ENCODE measurements at places on chromosomes 1 and 21.

GRCh38 chr1:223221686-223222085 lies 78.6 kb upstream of the TLR5 start:
- no peak for DNase-seq

- no peak for DNase-seq
Measured at GRCh38 chr1:116737855-116738321, 16.3 kb upstream of the CD2 start.

GRCh38 chr1:197671140-197671539 lies 104.1 kb downstream of the DENND1B start:
- no peak for DNase-seq

DNA sequence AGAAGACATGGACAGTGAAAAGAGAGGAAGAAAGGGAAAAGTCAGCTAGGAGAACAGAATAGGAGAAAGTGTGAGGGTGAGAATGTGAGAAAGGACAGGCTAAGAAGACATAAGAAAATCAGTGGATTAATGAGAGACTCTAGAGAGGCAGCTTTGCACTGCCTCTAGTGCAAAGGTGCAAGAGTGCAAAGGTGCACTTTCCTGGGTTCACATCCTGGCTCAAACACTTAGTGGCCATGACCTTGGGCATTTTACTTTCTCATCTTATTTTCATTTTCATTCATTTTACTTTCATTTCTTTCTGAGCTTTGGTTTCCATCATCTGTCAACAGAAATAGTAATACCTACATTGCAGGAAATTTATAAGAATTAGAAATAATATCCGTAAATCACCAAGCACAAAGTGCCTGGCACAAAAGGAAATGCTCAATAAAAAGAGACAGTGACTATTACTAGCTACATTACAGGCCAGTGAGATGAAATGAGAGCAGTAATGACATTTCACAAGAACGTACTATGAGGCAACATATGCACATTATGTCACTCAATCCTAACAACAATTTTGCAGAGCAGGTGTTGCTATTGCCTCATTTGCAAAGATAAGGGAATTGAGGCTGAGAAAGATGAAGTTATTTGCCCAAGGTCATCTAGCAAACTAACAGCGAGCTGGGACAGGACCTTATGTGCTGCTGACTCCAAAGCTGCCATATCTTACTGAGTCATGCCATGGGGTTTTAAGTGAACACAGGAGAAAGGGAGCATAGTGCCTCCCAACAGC lies 107.0 kb upstream of the TLR5 start:
- DNase-seq: no peak

- no peak for DNase-seq
Measured at GRCh38 chr1:54376430-54377039, 29.7 kb downstream of the SSBP3 start.

DNA sequence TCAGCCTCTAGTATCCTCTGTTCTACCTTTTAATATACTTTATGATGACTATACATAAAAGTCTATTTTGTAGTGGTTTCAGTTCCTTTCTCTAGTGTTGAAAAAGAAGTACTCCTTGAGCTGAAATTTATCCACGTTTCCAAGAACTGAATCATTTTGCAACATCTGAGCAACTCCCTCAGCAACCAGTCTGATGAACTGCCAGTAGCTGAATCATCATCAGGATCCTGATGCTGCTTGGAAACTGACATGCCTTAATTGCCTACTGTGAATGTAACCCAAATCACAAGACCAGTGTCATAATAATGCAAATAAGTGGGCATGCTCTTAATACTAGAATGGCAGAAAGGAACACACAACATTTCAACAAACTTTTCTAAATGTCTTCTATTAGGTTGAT lies 103.3 kb downstream of the CYYR1 start:
- no peak for DNase-seq

DNA sequence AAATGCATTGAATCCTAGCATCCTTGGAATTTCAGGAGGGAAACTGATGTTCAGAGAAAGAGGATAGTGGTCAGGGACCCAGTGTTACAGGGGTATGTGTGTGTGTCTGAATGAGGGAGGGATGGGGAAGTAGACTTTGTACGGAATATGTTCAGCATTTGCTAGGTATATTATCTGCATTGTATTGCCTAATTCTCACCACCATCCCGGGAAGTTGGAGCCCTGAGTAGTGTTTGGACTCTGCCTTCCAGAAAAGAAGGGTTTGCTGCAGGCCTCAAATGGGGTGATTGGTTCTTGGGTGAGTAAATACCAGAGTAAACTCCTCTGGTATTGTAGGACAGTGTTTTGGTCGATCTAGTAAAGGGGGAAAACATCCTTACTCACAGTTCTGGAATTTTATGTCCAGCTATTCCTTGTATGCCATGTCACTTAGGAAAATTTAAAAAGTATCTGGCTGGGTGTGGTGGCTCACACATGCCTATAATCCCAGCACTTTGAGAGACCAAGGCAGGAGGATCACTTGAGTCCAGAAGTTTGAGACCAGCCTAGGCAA lies 7.1 kb upstream of the ZNF496 start:
- DNase-seq: no peak

DNA sequence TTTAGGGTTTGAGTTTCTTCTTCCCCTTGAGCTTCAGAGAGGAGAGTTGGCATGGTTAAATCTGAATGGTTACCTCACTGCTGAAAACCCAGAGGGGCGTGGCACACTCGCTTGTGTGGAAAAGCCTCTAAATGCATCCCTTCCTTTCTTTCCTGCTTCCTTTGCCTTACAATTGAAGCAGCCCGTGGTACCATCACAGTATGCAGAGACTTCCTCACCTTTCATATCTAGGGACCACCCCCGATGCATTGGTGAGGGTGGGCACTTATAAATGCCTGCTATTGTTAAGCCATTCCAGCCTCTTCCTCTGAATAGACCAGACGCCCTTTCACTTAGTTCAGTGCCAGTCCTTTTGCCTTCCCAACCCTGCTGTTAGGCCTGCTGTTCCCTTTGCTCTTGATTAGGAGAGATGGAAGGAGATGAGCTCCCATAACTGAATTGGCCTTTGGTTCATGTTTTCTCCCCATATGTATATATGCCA lies 21.9 kb upstream of the LAX1 start:
- no peak for DNase-seq

DNA sequence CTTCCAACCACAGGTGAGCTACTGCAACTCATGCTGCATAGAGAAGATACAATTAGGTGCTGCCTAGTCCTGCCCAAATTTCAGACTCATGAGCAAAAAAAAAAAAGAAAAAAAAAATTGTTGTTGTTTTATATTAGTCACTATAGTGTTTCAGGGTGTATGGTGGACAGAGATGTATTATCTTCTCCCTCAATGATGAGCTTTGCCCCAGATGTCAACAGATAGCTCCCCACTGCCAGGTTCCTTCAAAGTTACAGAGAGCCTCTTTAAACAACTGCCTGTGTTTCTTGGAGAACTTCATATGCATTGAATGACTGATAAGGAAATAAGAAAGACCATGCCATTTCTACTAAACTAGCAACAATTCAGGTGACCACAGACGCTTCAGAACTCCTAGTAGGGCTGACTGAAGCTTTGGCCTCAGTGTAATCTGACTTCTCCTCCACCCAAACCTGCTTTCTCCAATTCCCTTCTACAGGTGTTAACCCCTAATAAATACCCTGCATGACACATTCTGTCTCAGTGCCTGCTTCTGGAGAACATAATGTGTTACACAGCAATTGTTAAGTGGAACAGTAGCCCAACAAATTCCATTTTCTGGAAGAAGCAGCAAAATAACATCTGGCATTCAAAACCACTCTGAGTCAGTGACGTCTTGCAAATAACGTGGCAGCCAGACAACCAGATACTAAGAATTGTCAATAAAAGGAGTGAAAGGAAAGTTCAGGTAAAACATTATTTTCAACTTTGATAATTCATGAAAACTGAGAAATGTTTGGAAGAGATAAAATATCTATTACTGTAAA lies 147.7 kb downstream of the CDC42BPA start:
- DNase-seq: no peak

GRCh38 chr1:14777516-14778506 lies 179.3 kb downstream of the KAZN start:
- DNase-seq: no peak

DNA sequence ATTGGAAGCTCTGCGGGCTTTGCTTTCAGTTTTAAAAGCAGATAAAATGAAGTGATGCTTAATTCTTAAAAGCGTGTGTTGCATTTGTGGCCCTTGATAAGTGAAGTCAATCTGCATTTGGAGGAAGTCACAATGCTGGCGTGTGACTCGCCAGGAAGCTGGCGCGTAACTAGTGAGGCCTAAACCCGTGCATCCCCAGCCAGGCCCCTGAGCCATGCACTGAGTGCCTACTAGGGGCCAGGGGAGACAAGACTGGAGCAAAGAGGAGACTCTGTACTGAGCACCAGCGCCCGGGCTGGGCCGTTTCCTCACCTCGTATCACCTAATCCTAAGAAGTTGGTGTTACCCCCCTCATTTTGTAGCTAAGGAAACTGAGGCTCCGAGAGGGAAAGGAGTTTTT lies 4.6 kb upstream of the DDOST start:
- no peak for DNase-seq

DNA sequence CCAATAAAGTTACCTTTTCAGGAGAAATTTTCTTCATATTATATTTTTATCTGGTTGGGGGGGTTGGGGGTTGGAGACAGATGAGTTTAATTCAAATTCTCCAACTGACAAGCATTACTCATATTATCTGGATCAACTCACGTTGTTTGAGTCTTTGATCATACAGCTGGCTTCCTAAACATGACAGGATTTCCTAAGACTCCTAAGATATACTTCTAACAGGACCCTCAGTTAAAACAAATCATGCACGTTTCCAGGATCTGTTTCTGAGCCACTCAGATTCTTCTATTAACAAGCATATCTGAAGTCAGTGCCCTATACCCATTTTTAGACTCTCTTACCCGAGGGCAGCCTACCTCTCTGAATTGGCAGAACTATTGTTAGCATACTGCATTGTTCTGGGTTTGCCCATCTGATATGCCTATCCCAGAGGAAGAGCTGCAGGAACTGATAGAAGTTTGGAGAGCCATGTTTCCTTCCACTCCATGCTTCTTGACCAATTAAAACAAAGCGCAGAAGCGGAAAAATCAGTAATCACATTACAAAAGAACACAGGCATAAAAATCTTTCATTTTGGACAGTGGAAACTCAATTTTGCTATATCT lies 653.9 kb downstream of the LTN1 start:
- no peak for DNase-seq

DNA sequence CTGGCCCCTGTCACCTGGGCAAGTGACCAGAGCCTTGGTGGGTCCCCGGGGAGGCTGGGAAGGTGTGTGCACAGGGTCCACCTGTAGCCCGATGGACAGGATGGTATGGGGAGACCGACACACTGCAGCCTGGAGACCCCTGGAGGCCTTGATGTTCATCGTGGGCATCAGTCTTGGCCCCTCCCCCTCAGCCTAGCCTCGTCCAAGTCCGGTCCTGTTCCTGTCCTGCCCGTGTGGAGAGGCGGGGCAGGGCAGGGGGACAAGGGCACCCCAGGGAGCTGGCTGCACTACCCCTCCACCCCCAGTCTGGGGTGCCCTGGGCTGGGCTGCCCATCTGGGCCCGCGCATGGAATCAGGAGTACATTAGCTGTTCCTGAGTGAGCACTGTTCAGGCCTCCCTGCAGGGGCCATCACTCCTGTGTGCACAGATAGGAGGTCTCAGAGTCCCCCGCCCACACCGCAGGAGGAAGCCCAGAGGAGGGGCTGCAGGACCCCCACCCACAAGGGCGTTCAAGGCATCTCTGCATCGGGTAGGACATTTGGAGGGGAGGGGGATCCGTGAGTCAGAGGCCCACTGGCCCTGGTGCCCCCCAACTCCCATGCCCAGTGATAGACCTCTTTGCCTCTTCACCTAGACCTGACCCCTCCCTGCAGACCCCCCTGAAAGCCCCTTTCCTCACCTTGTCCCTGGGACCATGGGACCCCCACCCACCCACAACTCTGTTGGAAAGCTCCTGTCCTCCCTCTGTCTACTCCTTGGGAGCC lies 63.2 kb downstream of the WNT9A start:
- no peak for DNase-seq

GRCh38 chr1:168482106-168482505 lies 61.7 kb downstream of the XCL2 start:
- no peak for DNase-seq

- DNase-seq: no peak
Measured at GRCh38 chr1:53372501-53372951, 44.7 kb upstream of the LRP8 start.

DNA sequence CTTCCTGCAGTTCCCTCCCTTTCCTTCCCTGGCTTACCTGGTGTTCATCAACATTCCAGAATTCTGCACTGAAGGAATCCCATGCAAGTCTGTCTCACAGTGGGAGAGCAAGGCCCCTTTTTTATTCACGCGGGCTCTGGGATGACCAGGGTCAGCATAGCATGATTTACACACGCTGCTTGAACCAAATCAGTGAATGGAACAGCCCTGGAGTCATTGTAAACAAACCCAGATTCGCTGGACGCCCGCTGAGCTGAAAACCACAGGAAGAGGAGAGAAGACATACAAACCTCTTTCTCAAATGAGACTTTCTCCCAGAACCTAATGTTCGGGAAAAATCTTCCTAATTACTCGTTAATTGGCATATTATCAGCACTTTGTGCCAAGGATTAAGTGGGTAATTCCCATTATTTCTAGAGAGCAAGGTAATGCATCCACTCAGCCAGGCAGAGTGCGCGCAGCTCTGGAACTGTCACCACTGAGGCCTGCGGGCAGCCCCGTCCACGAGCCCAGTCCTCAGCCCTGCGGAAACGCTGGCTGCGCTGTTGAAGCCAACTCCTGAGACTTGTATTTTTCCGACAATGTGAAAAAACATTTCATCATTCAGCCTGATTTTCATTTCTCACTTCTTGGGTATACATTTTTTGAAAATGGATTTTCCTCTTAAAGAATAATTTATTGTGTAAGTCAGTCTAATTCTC lies 140.0 kb downstream of the ETS2 start:
- DNase-seq: no peak

DNA sequence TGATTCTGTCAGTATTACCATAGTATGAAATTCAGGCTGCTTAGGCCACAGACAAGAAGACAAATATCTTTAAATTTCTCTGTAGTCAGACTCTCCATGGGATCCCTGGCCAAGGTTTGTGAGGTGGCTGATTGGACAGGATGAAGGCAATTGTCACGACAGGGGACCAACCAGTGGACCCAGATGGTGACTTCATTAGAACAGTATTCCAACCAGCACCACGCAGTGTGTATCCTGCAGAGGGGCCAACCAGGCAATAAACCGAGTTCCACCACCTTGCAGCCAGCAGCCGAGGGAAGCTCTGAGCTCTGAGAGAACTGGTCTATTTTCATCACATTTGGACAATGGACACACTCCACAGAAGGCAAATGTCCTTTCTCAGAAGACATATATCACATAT lies 16.1 kb downstream of the DSCAM start:
- DNase-seq: no peak

DNA sequence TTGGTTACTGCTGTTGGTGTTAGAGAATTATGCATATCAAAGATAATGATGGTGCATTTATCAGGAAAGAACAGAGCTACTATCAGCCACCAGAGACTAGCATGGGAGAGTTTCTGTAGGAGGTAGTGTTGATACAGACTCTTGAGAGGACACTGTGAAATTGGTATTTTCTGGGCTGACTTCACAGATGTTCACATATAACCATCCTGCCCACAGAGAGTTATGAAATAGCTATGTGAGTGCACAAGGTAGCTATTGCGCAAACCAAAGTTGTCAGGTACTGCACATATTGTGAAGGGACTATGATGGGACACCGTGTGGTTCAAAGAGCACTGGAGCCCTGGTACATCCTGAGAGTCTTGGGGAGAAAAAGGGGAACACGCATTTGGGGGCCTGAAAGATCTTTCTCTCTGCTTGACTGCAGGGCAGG lies 1.4 kb upstream of the TLCD4 start:
- no peak for DNase-seq

GRCh38 chr1:16352842-16353535 lies 709 bp upstream of the FBXO42 start:
- DNase-seq: peak; percentile 25

GRCh38 chr1:117820694-117821381 lies 108.6 kb downstream of the GDAP2 start:
- DNase-seq: no peak
